ENCODE measurements at places on chromosomes 13 and 19.

DNA sequence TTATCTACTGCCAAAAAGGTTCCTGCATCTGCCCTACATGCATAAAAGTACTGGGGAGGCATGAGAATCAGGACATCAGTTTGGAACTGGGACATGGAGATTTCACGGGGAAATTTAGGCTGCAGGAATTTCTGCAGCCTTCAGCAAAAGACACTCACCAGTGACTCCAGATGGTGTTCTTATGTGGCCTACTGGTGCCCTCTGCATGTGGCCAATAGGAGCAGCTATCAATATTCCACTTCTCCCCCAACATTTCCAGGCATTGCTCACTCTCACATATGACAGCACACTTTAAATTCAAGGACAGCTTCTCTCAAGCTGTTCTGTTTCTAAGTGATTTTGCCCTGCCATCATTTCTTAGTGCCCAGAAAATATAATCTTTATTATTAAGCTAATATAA, 570.5 kb upstream of the ARGLU1 start:
- DNase-seq: no peak

GRCh38 chr19:14830702-14831101, 4.3 kb downstream of the OR7A5 start:
- DNase-seq: no peak

DNA sequence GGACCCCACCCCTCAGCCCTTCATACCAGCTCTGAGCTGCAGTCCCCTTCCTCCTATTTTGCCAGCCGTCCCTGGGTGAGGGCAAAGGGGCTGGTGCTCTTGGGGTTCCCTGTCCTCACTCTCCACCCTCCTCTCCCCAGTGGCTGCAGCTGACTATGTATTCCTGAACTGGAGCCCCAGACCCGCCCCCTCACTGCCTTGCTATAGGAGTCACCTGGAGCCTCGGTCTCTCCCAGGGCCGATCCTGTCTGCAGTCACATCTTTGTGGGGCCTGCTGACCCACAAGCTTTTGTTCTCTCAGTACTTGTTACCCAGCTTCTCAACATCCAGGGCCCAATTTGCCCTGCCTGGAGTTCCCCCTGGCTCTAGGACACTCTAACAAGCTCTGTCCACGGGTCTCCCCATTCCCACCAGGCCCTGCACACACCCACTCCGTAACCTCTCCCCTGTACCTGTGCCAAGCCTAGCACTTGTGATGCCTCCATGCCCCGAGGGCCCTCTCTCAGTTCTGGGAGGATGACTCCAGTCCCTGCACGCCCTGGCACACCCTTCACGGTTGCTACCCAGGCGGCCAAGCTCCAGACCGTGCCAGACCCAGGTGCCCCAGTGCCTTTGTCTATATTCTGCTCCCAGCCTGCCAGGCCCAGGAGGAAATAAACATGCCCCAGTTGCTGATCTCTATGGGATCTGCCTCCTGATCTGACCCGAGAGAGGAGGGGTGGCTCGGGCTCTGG, 2.4 kb downstream of the COX7A1 start:
- DNase-seq: no peak

DNA sequence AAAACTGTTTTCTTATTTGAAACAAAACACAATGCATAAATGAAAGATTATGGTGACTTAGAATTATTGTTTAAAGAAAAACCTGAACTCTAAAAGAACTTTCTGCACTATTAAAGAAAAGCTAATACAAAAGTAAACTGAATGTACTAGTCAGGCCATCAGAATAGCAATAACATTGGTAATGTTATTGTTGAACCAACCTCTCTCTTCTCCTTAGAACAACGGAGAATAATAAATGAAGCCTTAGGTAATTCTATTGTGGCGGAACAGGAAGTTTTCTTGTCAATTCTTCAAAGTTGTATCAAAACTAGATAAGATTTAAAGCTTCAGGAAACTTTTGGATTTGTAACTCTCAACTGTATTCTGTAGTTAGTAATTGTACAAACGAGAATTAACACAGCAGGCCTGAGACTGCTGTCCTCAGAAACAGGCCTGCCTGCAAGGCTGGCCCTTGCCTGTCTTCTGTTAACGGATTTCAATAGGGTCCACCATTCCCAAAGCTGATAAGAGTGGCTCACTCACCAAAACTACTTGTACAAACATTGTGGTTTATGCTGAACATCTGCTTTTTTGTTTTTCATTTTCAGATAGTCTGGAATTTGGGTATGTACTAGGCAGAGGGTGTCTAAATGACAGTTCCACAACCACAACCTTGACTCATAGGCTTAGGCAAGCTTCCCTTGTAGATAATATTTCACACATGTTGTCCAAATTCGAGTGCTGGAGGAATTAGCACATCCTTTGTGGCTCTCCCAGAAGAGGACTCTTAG, 825.8 kb downstream of the GPC5 start:
- DNase-seq: no peak

- no peak for DNase-seq
Observed at GRCh38 chr13:84574851-84575250, 692.6 kb upstream of the SLITRK1 start.

- DNase-seq: no peak
Observed at GRCh38 chr13:110173247-110173818, 133.6 kb downstream of the COL4A1 start.

GRCh38 chr19:30540761-30541160, 168.6 kb downstream of the ZNF536 start:
- no peak for DNase-seq

DNA sequence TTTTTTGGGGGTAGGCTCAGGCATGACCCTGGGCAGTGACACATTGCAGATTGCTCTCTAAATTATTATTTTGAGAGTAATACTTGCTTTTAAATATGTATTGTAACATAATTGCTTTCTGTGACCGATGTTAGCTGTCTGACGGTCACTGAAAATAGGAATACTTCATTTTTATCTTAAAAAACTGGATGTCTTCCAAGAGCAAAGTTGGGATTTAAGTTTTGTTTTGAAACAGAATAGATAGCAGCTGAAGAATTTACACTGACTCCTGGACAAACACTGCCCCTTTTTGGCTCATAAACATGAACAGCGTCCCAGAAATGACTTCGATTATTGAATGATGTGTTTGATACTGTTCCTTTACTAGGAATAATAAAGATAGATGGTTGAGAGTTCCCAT, 535.9 kb downstream of the GPC5 start:
- DNase-seq: no peak

DNA sequence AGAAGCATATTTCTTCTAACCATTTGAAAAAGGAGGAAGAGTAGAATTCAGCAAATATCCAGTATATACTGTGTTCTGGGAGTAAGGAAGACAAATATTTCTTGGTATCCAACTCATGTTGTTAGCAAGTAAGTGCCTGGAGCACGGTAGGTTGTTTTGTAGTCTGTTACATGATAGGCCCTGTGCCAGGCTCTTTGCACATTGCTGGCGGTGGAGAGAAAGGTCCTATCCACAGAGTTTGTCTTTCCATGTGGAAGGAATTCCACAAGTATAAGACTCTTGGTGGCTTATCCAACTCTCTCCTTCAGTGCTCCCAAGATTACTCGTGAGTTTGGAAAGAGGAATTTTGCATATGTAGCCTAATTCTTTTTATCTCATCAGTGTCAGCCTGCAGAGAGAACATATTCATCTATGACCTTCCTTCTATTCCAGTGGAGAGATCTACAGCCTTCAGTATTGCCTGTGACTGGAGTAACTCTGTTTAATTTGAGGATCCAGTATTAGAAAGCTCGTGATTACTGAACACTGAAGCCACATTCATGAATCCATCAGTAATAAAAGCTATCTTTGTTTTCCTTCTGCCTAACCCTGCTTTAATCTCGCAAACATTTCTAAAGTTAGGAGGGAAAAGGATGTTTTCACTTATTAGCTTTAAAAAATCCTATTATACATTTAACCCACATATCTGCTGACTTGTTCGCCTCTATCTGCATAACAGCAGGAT, 183.9 kb upstream of the CSNK1A1L start:
- no peak for DNase-seq

DNA sequence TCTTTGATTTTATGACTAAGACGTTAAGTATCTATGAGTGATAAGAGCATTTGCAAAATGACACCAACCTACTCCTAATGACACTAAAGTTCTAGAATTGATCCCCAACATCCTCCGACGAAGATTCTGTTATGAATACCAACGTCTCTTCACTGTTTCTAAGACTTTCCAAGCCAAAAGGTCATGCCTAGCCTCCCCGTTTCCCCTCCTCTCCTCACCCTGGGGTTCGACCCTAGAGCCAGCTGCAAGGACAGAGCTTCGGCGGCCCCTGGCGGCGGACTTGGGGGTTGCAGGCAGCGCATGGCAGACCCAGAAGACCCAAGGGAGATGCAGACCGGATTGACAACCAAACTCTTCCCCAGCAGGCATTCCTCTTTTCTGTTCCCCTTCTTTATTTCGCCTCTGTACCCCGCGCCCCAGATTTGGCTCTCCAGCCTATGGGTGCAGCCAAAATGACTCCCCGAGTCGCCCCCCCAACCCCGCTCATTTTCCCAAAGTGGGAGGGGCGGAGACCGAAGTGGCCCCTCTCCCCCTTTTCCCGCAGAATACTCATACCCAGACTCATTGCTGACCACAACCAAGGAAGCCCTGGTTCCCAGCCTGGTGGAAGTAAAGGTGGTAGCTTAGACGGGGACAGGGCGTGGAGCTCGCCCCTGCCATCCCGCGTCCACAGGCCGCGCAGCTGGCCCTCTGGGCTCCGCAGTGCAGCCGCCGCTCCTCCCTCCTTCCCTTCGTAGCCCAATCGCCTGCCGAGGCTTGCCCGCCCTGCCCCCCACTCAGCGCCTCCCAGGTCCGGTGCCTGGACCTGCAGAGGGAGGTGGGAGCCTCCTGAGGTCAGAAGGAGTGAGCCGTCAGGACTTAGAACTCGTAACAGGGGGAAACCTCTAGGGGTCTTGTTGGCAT, 4.1 kb upstream of the EML2 start:
- peak; percentile 92 for DNase-seq

DNA sequence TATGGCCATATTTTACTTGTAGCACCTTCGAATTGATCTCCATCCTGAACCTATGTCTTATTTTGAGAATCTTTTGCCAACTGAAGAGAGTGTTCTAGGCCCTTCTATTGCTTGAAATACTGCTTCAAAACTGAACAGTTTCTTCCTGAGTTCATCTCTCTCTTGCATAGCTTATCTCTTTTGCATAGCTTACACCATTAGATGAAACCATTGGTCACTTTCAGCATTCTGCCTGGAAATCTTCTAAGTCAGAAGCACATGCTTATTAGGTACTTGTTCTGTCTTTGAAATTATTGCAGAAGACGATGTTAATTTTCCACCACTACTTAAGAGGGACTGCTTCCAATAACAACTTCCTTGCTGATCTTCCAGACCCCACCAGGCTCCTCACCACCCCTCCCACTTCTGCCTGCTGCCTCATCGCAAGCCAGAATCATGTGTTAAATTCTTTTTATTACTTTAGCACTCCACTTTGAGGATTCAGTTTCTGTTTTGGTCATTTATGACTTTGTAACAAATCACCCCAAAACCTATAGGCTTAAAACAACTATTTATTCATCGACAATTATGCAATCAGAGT, 122.4 kb upstream of the MAB21L1 start:
- no peak for DNase-seq

- no peak for DNase-seq
Observed at GRCh38 chr19:13860679-13861391, 16.1 kb upstream of the NANOS3 start.

Data from CD4-positive, alpha-beta T cell treated with Interleukin-4 for 1 hour (primary cell).